ENCODE measurements at places on chromosomes 12 and 14.

DNA sequence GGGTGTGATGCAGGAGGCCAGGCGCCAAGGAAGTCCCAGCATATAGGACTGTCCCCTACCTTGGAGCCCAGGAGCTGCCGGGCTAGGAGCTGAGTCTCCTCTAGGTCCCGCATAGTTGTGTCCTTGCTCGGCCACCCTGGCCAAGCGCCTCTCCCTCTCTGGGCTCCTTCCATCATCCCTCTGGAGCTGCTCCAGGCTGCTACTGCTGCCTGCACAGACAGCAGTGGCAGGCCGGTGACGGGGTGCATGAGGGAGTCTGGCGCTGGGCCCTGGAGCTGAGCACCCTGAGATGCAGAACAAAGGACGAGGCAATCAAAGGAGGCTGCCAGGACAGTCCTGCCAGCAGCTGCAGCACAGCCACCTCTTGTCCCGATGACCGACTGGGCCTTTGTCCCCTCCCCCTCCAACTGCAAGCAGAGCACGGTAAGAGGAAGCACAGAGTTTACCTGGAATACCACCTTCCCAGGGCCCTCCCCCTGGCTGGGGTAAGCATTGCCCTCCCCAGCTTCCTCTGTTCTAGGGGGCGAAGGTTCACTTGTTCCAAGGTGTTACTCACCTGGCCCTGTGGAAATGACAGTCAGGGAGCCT, 10.4 kb downstream of the DTX1 start:
- no peak for DNase-seq

- no peak for DNase-seq
Measured at GRCh38 chr12:57219205-57219992, 2.8 kb downstream of the NXPH4 start.

GRCh38 chr14:103862393-103862782, 15.0 kb upstream of the PPP1R13B start:
- DNase-seq = peak; percentile 49

DNA sequence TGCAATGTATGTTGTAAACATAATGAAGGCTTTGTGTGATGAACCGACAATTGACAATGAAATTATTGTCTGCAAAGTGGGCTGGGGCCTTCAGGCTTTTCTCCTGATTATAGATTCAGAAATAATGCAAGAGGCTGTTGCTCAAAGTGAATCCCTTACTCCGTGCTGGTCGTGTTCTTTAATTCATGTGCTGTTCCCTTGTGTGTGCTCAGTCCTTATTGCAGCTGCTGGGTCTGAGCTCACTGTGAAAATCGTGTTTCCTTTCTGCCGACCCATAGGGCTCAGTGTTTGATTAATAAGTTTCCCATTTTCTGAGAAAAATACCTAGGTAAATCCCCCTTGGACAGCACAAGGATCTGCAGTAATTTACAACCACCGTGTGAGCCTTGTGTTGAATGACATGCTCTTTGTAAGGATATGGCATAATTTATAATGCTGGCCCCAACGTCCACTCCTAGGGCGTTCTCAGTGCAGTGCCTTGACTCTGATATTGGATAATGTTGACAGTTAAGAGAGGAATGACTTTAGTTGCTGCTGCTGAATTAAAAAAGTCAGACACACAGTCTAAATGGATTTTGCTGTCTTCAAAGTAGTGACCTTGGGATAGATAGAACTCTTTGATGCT, 81.6 kb downstream of the RGS6 start:
- no peak for DNase-seq

DNA sequence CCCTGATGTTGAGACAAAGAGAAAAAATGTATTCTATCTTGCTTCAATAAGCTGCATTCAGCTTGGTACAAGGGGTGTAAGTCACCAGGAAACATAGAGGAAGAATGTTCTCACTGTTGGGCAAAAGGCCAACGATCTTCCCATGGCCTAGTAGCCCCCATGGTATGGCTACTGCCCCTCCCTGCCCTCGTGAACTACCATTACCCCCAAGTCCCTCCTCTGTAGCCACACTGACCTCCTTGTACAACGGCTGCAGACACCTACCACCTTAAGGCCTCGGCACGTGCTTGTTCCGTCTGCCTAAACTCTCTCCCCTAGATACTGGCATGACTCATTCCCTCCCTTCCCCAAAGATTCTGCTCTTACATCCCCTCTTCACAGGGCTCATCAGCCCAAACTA, 81.9 kb upstream of the ANO2 start:
- no peak for DNase-seq

DNA sequence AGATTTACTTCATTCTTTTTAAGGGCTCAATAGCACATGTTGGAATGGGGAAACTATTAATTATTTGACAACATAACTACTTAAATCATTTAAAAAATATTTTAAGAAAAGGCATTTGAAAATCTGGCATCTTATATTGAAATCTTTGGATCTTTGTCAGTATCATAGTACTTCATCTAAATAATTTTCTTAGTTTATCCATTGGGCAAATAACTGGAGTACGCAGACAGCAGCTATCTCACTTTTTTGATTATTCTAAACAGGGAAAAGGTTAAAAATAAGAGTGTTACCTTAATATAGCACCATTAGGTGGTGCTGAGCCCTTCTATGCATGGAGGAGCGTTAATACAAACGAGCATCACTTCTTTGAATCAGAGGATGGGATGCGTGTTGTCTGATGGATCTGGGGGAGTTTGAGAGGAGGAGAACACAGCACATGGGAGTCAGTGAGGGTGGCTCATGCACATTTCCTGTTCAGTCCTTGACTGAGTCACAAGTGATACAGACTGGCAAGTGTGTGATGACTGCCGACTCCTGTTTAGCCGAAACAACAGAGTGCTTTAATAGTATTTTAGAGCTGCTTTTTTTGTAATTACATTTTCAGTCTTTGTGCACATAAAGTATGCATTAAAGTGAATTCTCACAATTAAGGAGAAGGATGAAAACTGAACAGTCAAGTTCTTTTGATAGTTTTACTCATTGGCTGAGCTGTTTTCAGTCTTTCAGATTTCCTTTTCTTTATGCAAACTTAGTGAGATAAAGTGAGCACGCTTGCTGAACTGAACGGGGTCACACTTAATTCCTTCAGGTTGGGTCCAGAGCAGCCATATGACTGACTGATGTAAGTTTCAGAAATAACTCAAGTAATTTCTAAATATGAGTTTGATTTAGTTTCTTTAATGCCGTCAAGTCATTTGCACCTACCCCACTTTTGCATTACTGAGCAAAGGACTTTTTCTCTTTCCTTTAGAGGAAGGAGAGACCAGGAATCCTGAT, 92.7 kb downstream of the DIP2B start:
- no peak for DNase-seq

GRCh38 chr12:94204499-94205247, 56.3 kb downstream of the PLXNC1 start:
- no peak for DNase-seq

GRCh38 chr12:87369161-87369560, 660.0 kb downstream of the C12orf50 start:
- no peak for DNase-seq

Data from SJCRH30 (cell line).